NCI-H524 treated with DMSO at 0.1 percent for 48 hours (cell line): ENCODE measurements at places on chromosomes 5 and 9.

GRCh38 chr5:21919414-21920022 lies 933.6 kb downstream of the CDH12 start:
- DNase-seq, result peak; percentile 46

- no peak for DNase-seq
Measured at GRCh38 chr5:123472150-123472924, 39.6 kb upstream of the CSNK1G3 start.

- no peak for DNase-seq
Measured at GRCh38 chr5:135348918-135349317, 50.1 kb downstream of the MACROH2A1 start.

DNA sequence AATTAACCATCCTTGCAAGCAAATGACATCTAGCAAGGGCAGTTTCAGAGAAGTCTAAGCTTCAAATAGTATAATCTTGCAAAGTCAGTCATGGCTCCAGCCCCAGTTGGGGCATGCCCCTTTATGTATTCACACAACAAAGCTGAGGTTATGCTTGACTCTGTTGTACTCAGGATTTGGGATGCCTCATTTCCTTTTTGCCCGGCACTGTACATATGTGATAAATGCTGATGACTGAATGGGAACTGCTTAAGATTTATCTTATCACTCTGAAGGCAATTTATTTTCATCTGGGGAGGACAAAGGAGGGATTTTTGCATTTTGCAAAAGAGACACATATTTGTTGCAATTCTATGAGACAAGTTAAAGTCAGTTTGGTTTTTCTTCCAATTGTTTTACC lies 219.2 kb downstream of the TRPM3 start:
- no peak for DNase-seq

DNA sequence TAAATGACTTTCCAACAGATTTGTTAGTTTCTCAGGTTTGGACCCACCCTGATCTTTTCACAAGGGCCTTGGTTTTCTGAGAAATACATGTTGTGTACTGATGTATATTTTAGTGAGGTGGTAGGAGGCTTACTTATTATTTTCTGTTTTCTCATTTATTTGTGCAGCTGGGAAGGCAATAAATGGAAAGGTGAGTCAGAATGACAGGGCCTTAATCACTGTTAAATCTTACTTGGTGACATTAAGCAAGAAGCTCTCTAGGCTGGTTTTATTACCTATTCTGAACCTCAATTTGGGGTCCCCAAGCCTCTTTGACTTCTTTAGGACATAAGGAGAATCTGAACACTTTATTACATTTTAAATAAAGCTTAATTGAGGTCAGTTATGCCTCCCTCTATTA lies 214.0 kb upstream of the DAB2 start:
- DNase-seq, result no peak

DNA sequence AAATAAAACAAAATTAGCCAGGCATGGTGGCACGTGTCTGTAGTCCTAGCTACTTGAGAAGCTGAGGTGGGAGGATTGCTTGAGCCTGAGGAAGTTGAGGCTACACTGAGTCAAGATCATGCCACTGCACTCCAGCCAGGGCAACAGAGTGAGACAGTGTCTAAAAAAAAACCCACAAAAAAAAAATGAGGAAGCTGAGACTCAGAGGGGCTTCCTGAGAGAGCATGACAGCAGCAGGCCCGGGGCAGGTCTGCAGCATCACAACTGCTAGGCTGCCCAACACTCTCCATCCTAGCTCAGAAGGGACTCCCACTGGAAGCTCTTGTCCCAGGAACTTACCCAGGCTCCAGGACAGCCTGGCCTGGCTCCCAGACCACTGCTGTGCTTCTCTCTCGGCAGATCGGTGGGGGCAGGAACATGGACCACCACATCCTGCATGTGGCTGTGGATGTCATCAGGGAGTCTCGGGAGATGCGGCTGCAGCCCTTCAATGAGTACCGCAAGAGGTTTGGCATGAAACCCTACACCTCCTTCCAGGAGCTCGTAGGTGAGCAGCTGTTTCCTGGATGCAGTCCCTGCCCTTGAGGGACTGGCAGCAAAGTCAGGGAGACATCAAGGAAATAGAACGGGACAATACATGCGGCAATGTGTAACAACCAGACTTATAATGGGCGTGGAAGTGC lies 19.1 kb downstream of the PTGS1 start:
- DNase-seq, result peak; percentile 58

DNA sequence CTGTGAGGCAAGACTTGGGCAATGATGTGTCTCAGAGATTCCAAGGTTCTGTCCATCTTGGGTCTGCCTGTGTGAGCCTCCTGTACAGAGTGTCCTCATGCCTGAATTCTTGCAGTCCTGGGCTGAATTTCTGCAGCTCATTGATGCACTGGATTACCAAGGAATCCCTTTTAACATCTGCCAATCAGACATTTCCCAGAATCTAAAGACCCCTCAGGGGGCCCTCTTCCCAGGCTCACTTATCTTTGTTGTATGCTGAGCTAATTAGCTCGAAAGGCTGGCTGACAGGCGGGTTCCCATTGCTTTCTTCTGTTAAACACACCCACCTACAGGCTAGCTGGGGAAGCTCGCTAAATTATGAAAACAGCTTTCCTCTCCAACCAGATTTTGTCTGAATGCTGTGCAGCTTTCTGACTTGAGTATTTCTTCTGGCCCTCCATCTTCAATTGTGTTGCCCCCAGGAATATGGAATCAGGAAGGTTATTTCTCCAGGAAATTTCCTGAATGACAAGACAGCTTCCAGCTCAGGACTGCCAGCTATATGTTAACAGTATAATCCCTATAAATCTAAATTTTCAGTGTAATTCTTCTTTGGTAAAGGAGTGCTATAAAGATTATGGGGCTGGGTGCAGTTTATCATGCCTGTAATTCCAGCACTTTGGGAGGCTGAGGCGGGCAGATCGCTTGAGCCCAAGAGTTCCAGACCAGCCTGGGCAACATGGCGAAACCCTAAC lies at the start of gene LIX1:
TSS of gene LIX1 (minus strand) at position 91 of the 734 bp plus-strand sequence. CDS start at position 56, 35 bp downstream.
- DNase-seq, result peak; percentile 53

DNA sequence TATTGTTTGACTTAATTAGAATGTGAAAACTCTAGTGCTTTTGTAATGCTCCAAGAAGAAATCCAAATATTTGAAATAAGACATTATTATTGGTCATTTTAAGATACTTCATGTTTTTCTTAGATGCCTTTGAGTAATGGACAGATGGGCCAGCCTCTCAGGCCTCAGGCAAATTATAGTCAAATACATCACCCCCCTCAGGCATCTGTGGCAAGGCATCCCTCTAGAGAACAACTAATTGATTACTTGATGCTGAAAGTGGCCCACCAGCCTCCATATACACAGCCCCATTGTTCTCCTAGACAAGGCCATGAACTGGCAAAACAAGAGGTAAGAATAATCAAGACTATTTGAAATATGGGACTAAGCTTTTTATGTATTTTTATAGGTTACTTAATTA lies 69.2 kb upstream of the SREK1 start:
- peak; percentile 36 for DNase-seq

- DNase-seq, result no peak
Measured at GRCh38 chr5:89065919-89066318, 182.9 kb upstream of the MEF2C start.

GRCh38 chr5:4646715-4647375 lies 493.3 kb upstream of the ADAMTS16 start:
- peak; percentile 45 for DNase-seq

DNA sequence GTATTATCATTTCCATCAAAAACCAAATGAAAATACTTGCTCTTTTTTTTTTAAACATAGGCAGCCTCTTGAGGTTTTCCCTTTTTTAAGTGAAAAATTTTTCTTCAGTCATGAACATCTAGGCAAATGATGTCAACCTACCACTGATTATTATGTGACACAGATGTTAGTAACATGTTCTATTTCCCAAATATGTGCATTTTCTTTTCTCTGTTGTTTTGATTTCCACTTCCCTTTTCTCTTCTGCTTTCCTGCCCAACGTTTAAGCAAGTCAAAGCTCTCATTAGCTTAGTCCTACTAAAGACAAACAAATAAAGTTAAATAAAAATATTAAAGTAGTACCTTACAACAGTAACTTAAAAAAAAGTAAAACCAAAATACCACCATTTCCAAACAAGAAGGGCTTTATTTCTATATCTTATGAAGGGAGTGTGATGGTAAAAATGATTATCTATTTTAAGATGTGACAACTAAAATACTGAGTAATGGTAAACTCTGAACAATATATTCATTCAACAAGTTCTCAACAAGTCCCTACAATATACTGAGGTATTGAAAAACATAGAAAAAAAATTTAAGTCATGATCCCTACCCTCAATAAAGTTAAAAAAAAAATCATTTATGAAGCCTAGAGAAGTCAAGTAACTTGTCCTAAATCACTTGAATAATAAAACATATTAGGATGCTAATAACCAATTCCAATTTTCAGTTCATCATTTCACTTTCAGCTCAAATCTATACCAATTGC lies 9.4 kb downstream of the SLC38A9 start:
- DNase-seq, result no peak

- no peak for DNase-seq
Measured at GRCh38 chr9:120066315-120066714, 513.7 kb downstream of the CDK5RAP2 start.

GRCh38 chr9:16787724-16788123 lies 82.7 kb downstream of the BNC2 start:
- DNase-seq, result no peak

DNA sequence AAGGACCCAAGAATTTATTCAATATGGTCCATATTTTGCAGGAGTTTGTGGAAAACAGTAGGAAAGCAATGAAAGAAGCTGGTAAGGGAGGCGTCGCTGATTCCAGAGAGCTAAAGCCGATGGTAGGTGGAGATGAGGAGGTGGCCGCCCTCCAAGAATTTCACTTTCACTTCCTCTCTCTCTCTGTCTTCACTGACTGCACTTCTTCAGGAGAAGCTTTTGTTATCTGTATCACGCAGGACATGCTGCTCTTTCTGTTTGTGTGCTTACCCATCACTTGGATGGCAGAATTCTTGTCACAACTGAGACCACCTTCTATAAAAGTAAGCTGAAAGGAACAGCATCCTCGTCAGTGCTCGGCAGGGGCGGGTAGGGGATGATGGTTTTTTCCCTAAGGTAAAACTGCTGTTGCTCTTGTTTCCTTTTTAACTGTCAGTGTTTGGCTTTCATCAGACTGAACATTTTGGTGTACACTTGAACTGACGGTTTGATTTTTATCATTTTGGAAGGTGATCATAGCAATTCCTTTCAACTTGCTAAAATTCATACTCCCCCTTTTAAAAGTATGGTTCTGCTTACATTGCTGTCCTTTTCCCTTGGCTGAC lies 62.4 kb upstream of the FSD1L start:
- DNase-seq, result no peak

DNA sequence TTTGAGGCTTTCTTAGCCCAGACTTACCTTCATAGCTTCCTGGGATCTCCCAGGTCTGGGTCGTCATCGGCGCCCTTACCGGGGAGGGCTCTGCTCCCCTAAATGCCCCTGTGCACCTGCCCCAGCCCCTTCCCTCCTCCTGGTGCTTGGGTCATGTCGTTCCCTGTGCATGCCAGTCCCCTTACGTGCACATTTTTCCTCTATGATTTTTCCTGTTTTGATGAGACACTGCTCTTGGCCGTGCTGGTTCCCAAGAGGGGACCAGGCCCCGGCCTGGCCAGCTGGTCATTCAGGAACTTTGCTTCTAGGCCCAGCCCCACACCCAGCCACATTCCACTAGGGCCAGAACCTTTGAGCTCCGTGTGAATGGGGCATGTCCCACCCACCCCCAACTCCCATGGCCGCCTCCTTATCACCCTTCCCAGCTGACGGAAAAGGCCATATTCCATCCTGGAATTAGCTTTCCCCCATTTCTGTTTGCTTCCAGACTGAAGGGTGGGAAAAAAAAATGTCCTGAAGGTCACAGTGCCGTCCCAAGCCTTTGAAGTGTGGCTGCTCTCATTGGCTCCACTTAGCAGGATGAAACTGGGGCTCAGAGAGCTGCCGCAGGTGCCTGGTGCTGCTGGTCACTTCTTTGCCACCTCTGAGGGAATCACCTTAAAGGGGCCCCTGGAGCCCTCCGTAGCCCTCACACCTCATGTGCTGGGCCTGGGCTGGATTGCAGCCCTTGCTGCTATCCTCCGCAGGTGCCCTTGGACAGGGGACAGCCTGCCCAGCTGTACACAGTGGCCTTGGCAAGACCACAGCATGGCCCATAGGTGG lies 25.1 kb downstream of the ERGIC1 start:
- no peak for DNase-seq

GRCh38 chr9:113528088-113528487 lies 64.6 kb downstream of the RGS3 start:
- DNase-seq, result no peak

- no peak for DNase-seq
Measured at GRCh38 chr5:111122398-111122797, 30.2 kb downstream of the WDR36 start.

- DNase-seq, result no peak
Measured at GRCh38 chr9:79682076-79682736, 110.4 kb downstream of the TLE4 start.

DNA sequence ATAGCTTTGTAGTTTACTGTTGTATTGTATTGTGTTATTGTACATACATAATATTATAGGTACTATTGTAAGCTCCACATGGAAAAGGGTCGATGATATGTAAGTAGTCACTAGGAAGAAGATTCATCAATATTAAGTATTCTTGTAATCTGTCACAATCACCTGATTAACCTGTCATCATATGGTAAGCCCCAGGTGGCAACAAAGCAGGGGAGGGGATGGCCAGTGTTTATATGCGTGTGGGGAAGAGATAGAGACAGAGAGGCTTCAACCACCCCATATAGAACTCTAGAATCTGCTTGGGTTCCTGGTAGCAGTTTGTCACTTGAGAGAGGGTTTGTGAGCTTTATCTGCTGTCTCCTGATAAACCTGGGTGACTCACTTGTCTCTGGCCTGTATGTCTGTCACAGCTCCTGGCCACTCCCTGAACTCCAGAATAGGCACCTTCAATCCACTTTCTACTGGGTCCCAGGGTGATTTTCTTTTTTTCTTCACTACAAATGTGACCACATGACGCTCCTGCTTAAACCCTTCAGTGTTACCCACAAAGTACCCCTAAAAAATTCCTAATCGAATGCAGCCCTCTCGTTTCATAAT lies 48.9 kb upstream of the CPEB4 start:
- no peak for DNase-seq

DNA sequence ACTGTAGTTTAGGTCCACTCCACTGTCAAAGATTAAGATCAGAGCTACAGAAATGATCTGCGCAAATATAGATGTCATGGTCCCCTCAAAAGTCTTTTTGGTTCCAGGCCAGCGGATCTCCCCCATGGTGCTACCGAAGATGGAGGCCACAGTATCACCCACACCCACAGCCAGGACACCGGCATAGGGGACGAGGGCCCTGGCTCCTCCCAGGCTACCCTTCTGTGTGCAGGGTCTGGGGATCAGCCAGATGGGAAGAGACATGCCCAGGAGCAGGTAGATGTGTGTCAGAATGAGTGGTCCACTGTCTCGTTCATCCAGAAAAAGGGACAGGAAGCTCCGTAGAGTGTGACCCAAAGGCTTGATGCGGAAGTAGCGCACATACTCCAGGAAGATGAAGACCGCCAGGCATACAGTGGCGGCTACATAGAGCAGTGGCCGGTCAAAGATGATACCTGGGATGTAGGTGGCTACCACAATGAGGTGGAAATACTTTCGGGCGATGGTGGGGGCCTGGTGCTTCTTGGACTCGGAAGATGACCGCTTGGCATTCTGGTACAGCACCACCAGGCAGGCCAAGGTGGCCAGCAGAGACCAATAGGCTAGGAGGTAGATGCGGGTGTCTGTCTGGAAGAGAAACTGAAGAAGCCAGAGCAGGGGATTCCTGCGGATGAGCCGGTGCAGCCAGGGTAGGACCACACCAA lies 1.5 kb downstream of the DOLK start:
- DNase-seq, result no peak
